Colonic mucosa (tissue), 4 donors: ENCODE measurements at places on chromosomes 3 and 15.

- DNase-seq = no peak
Observed at GRCh38 chr3:183481582-183481981, 53.2 kb upstream of the MCF2L2 start.

DNA sequence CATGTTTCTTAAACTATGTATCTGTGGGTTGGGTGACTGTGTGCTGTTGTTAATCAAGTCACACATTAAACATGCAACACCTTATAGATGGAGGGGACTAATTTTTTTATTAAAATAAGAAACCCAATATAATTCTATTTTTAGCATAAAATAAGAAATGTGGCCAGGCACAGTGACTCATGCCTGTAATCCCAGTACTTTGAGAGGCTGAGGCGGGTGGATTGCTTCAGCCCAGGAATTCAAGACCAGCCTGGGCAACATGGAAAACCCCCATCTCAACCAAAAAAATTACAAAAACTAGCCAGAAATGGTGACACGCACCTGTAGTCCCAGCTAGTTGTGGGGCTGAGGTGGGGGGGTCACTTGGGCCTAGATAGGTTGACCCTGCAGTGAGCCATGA lies 1021.0 kb downstream of the EPHA3 start:
- no peak for DNase-seq

DNA sequence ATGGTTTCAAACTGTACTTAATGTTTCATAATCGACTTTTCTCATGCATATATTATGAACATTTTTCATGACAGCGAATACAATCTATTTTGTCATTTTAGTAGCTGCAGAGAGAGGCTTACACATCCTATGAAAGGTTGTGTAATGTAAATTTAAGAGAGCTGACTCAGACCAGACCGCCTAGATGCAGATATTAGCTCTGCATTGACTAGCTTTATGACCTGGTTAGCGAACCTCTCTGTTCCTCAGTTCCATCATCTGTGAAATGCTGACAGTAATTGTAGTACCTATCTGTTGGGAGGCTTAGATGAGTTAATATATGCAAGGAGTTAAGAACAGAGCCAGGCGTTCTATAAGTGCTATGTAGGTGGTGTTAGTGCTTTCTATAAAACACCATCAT lies 116.2 kb upstream of the RASGRP1 start:
- no peak for DNase-seq

DNA sequence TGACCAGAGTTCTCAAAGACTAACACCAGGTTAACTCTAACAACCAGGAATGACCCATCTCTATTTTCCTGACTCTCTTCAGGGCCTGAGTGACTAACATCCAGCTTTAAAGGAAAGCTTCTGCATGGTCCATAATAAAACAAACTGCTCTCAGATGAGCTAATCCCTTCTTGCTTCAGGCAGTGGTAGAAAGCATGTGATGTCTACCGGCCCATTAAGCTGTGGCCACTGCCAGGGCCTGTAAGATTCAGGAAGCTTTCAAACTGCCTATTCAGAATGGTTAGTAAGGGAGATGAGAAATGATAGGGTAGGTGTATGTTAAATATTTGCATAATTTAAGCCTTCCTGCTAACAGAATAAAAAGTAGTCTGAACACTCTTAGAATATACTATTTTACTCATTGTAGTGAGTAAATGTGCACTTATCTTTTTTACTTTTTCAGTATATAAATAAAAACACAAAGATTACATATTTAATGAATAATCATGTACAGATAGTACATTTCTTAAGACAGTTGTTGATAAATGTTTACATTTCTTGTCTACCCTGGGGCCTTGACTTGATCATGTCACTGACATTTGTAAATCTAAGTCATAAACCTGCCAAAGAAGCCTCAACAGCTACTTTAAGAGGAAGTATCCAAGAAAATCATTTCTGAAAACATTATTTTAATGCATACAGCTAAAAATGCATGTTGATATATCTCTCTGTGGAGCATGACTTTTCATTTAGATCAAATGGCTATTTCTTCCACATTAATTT lies 222.0 kb downstream of the MCTP2 start:
- no peak for DNase-seq

GRCh38 chr3:149895769-149896168 lies 74.9 kb downstream of the PFN2 start:
- no peak for DNase-seq

GRCh38 chr3:15682561-15683185 lies 81.1 kb downstream of the BTD start:
- no peak for DNase-seq

GRCh38 chr15:36422631-36423030 lies 156.8 kb upstream of the CDIN1 start:
- no peak for DNase-seq

- DNase-seq = peak; percentile 77
Observed at GRCh38 chr3:168249550-168250414, 154.1 kb upstream of the GOLIM4 start.

GRCh38 chr3:178109691-178110090 lies 426.5 kb upstream of the KCNMB2 start:
- DNase-seq = no peak

- DNase-seq = no peak
Observed at GRCh38 chr15:35606450-35606779, 60.5 kb upstream of the DPH6 start.

- DNase-seq = peak; percentile 66
Observed at GRCh38 chr15:33089878-33090757, 104.4 kb downstream of the FMN1 start.

DNA sequence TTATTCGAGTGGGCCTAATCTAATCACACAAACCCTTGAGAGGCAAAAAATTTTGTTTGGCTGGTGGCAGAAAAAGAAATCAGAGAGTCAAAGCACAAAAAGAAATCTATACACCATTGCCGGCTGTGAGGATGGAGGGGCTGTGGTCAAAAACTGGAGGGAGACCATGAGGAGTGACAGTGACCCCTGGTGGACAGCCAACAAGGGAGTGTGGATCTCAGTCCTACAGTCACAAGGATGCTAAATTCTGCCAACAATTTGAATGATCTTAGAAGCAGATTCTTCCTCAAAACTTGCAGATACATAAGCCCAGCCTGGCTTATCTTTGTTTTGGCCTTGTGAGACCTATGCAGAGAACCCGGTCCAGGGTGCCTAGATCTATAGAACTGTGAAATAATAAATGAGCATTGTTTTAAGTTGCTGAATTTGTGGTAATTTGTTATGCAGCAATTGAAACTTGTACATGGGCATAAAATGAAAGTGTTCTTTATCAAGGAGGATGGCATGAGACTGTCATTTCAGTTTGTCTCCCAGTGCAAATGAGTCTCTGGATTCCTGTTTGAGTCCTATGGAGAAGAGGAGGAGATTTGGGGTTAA lies 103.0 kb upstream of the ARHGEF26 start:
- DNase-seq = peak; percentile 27

- no peak for DNase-seq
Observed at GRCh38 chr3:192919901-192920300, 2.2 kb upstream of the MB21D2 start.

DNA sequence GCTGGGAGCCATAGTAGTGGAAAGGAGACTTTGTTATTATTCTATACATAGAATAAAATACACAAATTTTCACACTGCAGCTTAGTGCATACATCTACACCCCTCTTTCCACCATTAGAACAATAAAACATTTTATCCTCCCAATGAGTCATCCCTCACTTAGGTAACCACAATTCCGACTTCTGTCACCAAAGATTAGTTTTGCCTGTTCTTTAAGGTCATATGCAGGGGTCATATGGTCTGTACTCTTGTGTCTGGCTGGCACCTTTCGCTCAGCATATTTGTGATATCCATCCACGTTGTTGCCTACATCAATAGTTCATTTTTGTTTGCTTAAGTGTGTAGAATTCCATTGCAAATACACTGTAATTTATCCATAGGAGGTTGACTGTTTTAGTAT lies 399.4 kb downstream of the SHQ1 start:
- no peak for DNase-seq

DNA sequence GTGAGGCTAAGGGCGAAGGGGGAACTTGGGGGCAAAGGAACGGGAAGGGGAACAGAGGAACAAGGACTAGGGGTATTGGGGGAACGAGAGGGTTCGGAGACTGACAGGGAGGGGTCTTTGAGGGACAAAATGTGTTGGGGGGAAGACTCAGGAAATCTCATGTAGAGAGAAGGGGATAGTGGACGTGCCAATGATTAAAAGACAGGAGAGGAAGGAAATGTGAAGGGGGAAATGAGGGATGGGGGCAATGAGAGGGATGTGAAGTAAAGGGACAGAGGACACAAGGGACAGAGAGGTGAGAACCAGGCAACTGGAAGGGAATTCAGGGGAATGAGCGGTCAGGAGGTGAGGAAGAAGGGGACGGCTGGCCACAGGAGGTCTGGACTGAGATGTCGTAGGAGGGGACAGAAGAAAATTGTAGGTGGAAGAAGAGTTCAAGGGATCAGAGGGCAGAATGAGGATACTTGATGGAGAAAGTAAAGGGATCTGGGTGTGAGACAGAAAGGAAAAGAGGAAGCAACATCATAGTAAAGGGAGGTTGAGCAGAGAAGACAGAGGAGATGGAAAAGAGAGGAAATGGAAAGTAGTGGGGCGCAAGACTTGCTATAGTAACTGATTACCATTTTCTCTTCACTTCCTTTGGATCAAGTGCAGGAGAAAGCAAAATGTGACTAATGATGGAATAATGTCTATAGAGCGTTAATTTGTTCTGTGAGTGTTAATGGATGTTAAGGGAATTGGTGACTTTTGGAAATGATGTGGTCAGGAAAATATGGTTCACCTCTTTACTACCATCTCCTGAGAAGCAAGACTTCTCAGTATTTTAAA lies 749 bp downstream of the RAB8B start:
- DNase-seq = peak; percentile 20

DNA sequence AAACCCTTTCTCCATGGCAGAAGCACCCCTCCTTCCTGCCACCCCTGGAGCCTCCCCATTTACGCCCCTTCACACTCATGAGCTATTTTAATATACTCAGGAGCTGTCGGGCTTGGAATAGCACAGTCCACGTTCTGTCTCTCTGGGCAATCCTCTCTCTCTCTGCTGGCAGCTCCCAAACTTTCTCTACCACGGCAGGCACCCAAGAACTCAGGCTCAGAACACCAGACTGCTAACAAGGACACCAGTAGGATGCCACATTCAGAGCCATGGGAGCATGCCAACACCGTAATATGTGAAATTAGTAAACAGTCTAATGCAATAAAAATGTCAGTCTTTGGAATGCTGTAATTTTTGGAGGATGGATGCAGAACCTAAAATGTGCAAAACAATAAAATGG lies 19.3 kb downstream of the TNFAIP8L3 start:
- no peak for DNase-seq

- DNase-seq = no peak
Observed at GRCh38 chr3:41572092-41572491, 372.8 kb downstream of the CTNNB1 start.

DNA sequence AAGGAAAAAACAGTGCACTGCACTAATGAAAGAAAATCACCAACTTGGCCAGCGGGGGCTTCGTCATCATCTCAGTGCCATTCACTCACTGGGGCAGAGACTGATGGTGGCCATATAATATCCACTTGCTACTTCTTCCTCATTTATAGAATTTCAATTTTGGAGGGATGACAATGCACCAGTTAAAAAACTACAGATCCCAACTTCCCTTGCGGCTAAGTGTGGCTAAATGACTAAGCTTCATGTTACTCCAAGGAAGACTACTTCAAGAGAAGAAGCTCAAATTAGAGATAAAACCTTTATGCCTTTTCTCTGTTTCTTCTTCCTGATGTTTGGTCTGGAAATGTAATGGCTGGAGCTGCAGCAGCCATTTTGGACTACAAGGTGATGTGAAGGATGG lies 38.8 kb downstream of the NGLY1 start:
- no peak for DNase-seq

DNA sequence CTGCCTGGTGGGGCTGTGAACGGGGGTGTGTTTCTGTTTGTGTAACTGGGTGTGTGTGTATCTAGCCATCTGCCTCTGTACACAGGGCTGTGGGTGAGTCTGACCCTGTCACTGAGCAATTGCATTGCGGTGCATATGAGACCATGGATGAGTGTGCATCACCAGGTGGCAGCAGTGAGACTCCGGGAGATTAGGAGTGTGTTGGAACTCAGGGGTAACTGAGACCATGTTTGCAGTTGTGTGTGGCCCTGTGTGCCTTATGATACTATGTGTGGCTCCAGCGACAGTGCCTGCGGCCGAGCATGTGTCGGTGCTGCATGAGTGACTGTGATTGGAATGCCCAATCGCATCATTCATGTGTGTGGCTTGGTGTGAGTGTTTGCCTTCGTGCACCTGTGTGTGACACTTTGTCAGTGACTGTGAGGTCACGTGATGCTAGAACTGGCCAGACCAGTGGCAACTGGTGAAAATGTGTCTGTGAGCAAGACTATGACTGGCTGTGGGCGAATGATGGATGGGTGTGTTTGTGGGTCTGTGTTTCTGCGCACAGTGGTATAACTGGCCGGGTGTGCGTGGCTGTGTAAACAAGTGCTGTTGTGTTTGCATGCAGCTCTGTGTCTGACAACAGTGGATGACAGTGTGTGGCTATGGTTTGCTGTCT lies 14.0 kb downstream of the VILL start:
- DNase-seq = peak; percentile 96

GRCh38 chr3:178485756-178486155 lies 50.5 kb upstream of the KCNMB2 start:
- no peak for DNase-seq

- no peak for DNase-seq
Observed at GRCh38 chr3:141164852-141165251, 66.8 kb upstream of the PXYLP1 start.

DNA sequence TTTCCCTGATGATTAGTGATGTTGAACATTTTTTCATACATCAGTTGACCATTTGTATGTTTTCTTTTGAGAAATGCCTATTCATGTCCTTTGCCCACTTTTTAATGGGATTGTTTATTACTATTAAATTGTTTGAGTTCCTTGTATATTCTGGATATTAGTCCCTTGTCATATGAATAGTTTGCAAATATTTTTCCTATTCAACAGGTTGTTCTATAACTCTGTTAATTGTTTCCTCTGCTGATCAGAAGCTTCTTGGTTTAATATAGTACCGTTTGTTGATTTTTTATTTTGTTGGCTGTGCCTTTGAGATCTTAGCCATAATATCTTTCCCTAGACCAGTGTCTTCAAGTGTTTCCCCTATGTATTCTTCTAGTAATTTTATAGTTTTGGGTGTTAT lies 189.0 kb upstream of the RARB start:
- DNase-seq = no peak
